ENCODE measurements at places on chromosomes 4 and X. TPM values are rescaled to one million over a fixed set of nuclear protein-coding genes. Genes with fewer than 3 reads are reported as not detected.

The STPG2 gene
- total RNA-seq: not detected

The NUDT10 gene
- total RNA-seq: not detected

The HS3ST1 gene
- not detected for total RNA-seq

The RAB9A gene
- total RNA-seq: 17.8 TPM

The HTN3 gene
- not detected for total RNA-seq

The PDLIM5 gene
- total RNA-seq: 97.5 TPM

The TRPC5OS gene
- total RNA-seq: not detected

The DNAAF6 gene
- total RNA-seq: not detected

The DRP2 gene
- 0.09 TPM for total RNA-seq

The ING2 gene
- total RNA-seq: 8.7 TPM

The RNF150 gene
- 0.04 TPM for total RNA-seq

The LUZP4 gene
- 0.16 TPM for total RNA-seq

The CENPVL2 gene
- not detected for total RNA-seq

The OTOP1 gene
- total RNA-seq: not detected

The L1CAM gene
- 0.86 TPM for total RNA-seq

The ASB12 gene
- total RNA-seq: 0.18 TPM

The MSANTD1 gene
- 0.09 TPM for total RNA-seq

The MAGED4 gene
- not detected for total RNA-seq

The ART3 gene
- 0.69 TPM for total RNA-seq

The CHRDL1 gene
- total RNA-seq: not detected

The NLRP2B gene
- total RNA-seq: not detected

The ADH1C gene
- total RNA-seq: 0.40 TPM

The WDR1 gene
- 213 TPM for total RNA-seq

The GAB3 gene
- total RNA-seq: 23.3 TPM

The ZNF718 gene
- 3.7 TPM for total RNA-seq

The HMX1 gene
- total RNA-seq: not detected

The INTU gene
- total RNA-seq: 4.2 TPM

The TMEM271 gene
- total RNA-seq: not detected

The FABP2 gene
- not detected for total RNA-seq

The COX7B2 gene
- 0.47 TPM for total RNA-seq

The PAGE5 gene
- total RNA-seq: 149 TPM

The PASD1 gene
- total RNA-seq: 10.5 TPM

The POU3F4 gene
- total RNA-seq: not detected

The CTAG1A gene
- total RNA-seq: not detected

The VEGFC gene
- not detected for total RNA-seq

The KDR gene
- 0.13 TPM for total RNA-seq

The PDE6B gene
- not detected for total RNA-seq

The CENPVL1 gene
- total RNA-seq: not detected

The FGB gene
- 1.9 TPM for total RNA-seq

The PPP1R2C gene
- total RNA-seq: not detected

The TRIM61 gene
- 0.87 TPM for total RNA-seq

The MED12 gene
- 47.3 TPM for total RNA-seq

The CXXC4 gene
- not detected for total RNA-seq

The HS6ST2 gene
- not detected for total RNA-seq

The XG gene
- total RNA-seq: not detected

The SPANXD gene
- total RNA-seq: not detected

The CBLL2 gene
- total RNA-seq: not detected

The PSAPL1 gene
- not detected for total RNA-seq

The SH3BGRL gene
- total RNA-seq: 33.7 TPM

The LSM6 gene
- 42.1 TPM for total RNA-seq

The CYLC1 gene
- not detected for total RNA-seq

The CLDN34 gene
- total RNA-seq: not detected

The MAGEE2 gene
- total RNA-seq: not detected

The RWDD4 gene
- 24.2 TPM for total RNA-seq

The TIMM17B gene
- 156 TPM for total RNA-seq

The USO1 gene
- 45.3 TPM for total RNA-seq

The POF1B gene
- 0.04 TPM for total RNA-seq

The DUX4 gene
- not detected for total RNA-seq

The VCX2 gene
- total RNA-seq: not detected

Data from K562 (cell line).